ENCODE measurements at places on chromosomes 3 and 15.

DNA sequence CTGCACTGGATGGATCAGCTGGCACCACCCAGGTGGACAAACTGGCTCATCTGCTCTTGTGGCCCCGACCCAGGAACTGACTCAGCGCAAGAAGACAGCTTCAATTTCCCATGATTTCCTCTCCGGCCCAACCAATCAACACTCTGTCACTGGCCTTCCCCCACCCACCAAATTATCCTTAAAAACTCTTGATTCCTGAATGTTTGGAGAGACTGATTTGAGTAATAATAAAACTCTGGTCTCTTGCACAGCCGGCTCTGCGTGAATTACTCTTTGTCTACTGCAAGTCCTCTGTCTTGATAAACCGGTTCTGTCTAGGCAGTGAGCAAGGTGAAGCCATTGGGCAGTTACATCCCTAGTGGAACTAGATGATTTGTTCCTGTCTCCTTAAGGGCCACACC, 16.1 kb downstream of the BDH1 start:
- no peak for DNase-seq

GRCh38 chr3:55198554-55198953, 270.7 kb upstream of the LRTM1 start:
- DNase-seq: no peak

GRCh38 chr3:13018043-13018451, 55.2 kb downstream of the IQSEC1 start:
- DNase-seq: no peak

DNA sequence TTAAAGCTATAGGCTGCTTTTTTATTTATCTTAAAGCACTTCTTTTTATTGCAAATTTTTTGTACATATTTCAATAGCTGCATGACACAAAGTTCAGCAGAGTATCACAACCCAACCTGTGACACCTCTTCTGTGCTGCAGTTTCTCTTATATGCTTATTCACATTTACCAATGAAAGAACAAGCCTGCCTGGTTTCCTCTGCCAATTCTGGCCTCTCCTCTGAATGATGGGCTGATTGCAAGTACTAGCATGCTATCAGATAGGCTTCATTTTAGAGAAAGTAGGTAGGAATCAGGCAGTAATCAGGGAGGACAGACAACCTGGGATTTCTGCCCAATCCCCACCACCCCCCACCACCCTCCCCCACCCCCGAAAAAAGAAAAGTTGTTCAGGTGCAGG, 26.6 kb downstream of the ACKR4 start:
- no peak for DNase-seq

- no peak for DNase-seq
Measured at GRCh38 chr3:151230646-151231045, 27.6 kb upstream of the GPR171 start.

GRCh38 chr3:98602078-98602678, 8.8 kb upstream of the CPOX start:
- no peak for DNase-seq

GRCh38 chr3:129827765-129828164, 65.7 kb downstream of the TMCC1 start:
- DNase-seq: no peak

DNA sequence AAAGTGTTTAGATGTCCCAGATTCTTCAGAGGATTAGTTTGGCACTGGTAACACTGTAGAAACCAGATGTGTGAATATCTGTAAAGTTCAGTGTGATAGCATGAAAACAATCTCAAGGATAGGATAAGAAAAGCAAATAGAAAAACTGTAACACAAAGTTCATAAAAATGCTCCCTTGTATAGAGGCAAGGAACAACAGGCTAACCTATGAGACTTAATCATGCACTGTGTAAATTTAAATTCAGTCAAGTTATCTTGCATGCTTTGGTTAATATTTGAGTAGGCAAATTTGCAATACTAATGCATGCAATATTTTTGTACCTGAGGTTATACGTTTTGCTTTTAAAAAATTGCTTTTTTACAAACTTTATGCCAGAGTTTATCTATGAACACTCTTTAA, 144.4 kb downstream of the USP13 start:
- DNase-seq: no peak

GRCh38 chr3:122927726-122928125, 99.8 kb downstream of the SEMA5B start:
- no peak for DNase-seq

DNA sequence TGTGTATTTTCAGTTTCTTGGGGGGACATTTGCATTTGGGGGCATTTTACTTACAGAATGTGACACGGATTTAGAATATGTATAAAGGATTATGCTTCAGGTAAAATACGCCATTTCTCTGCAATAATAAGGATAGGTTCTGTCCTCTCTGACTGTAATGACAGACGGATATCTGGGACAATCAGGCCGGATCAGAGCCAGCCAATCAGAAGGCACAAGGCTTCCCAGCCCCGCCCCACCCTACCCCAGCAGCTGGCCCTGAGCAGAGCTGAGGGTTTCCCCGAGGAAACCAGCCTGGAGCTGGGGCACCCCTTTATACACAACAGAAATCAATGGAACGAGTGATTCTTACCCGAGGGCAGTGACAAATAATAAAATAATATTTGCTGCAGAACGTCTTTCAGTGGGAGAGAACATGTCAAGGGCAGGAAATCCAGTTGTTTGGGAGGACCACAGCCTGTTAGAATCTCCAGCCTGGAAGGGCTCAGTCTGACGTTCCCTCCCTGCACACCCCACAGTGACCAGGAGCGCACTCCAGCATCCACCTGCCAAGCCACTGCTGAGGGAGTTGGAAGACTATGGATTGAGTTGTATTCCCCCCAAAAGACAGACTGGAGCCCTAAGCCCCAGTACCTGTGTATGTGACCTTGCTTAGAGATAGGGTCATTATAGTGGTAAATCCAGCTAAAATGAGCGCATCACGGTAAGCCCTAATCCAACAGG, 30.3 kb upstream of the SEC13 start:
- DNase-seq: peak; percentile 83

DNA sequence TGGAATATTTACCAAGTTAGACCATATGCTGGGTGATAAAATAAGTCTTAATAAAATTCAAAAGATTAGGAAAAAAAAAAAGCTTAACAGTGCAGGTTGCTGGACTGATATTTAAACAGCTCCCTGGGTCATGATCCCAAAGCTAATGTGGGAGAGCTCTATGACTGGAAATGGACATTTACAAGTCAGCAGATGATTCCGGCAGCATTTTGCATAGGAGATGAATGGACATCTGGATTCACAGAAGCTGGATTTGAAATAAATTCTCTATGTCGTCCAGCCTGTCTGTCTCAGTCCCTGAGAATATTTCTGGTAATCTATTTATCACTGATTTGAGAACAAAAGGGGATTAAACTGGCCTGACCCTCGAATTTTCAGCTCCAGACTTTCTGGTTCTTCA, 52.3 kb upstream of the KLHL25 start:
- DNase-seq: no peak

DNA sequence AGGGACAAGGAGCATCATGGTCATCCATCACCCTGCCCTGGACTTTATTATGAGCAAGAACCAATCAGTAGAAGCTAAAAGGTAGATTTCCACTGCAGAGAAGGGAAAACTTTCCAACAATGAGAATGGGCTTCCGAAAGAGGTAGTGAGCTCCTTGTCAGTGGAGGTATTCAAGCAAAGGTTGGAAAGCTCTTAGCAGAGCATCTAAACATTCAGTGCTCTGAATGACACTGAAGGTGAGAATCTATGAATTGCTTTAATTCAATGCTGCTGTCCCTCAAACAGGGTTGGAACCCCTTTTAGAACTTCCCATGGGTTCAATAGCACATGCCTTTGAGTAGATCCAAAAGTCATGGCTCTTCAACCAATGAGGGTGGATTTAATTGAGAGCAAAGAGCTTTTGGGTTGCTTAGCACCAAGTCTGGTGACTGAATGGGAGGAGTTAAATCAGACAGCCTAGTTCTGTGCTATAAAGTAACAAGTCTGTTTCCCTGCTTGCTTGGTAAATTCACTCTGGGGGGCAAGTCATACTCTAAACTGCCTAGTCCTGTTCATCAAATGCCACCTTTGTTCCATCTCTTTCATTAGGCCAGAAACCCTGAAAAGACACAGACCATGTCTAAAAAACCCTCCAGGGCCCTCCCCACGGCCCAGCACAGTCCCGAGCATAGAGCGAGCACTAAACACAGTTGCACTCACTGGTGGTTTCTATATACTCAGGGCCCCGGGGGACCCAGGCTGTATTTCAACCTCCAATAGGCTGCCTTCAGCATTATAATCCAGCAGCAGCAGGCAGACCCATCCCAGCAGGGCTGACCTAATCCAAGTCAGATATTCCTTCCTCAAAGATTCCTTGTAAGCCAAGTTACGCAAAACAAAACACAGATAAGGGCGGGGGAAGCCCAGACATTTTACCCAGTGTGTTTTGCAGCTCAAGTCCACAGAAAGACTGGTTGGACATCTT, 161.2 kb downstream of the MEGF11 start:
- no peak for DNase-seq

- DNase-seq: no peak
Measured at GRCh38 chr3:105812194-105812586, 56.6 kb downstream of the CBLB start.

DNA sequence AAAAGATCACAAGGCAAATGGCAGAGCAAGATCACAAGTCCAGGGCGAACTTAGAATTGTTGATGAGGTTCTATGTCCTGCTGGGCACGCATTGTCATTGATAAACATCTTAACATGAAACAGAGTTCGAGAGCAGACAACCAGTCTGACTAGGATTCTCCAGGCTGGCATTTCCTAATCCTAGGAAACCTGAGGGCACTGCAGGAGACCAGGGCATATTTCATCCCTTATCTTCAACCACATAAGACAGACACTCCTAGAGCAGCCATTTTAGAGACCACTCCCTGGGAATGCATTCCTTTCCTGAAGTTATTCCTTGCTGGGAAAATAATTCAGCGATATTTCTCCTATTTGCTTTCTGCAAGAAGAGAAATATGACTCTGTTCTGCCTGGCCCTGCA, 1199.9 kb downstream of the SI start:
- no peak for DNase-seq

DNA sequence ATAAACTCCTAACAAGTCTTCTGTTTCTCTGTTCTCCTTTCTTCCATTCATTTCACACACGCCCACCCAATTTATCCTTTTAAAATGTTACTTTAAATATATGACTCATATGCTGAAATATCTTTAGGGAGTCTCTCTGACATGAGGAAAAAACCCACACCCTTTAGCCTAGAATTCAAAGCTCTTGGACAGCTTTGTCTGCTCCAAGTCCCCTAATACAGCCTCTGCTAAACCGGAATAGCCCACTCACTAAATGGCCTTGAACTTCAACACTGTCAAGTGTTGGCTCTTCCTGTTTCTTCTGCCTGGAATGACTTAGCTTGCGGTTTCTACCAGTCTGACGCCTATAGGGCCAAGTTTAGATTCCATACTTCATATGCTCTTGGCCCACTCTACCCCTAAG, 3.3 kb upstream of the CD96 start:
- DNase-seq: no peak

DNA sequence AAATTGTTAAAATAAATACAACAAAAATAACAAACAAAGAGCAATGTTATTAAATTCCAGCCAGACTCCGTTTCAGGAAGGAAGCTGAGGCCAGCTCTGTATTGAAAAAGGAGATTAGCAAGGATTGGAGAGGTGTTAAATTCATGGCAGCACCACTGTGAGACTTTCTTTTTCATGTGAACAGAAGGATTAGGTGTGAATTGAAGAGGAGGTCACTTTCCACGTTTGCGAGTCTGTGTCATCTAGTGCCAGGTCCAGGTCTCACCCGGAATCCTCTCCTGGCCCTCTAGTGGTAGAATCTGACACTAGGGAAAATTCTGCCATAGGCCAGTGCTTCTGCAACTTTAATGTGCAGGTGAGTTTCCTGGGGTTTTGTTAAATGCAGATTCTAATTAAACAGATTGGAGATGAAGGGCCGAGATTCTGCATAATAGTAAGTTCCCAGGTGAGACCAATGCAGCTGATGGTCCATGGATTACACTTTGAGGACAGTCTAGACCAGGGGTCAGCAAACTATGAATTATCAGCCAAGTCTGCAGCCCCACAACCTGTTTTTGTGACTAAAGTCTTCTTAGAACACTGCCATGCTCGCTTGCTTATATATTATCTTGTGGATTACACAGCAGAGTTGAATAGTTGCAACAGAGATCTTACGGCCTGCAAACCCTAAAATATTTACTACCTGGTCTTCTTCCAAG, 9.2 kb upstream of the SLC6A1 start:
- DNase-seq: no peak

- no peak for DNase-seq
Measured at GRCh38 chr3:95733336-95733735, 1081.1 kb upstream of the EPHA6 start.

- no peak for DNase-seq
Measured at GRCh38 chr15:40389824-40390595, 7.5 kb downstream of the KNSTRN start.

- DNase-seq: no peak
Measured at GRCh38 chr3:117510396-117510795, 800.8 kb downstream of the TUSC7 start.

DNA sequence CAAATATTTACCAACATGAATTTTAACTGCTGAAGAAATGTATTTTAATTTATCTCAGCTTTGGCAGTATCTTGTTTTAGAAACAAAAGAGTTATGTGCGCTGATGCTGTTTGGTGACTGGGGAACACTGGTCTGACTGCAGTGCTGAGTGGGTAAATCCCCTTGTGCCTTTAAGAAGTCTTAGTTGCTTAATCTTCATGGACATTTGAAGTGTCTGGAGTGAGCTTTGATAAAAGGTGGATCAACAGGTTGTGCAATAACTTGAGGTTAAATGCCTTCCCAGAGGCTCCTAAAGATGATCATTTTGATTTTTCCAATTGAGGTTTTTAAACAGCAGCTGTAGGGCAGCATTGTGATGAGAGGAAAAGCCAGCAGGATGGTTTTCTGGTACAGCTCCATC, 68.7 kb downstream of the TP63 start:
- DNase-seq: no peak
